ENCODE measurements at places on chromosomes 7 and 10.

GRCh38 chr10:80739963-80740715 is 202.4 kb downstream of the SH2D4B start:
- no peak for DNase-seq

- DNase-seq: peak; percentile 40
Measured at GRCh38 chr10:62681211-62681940, 123.1 kb upstream of the ADO start.

DNA sequence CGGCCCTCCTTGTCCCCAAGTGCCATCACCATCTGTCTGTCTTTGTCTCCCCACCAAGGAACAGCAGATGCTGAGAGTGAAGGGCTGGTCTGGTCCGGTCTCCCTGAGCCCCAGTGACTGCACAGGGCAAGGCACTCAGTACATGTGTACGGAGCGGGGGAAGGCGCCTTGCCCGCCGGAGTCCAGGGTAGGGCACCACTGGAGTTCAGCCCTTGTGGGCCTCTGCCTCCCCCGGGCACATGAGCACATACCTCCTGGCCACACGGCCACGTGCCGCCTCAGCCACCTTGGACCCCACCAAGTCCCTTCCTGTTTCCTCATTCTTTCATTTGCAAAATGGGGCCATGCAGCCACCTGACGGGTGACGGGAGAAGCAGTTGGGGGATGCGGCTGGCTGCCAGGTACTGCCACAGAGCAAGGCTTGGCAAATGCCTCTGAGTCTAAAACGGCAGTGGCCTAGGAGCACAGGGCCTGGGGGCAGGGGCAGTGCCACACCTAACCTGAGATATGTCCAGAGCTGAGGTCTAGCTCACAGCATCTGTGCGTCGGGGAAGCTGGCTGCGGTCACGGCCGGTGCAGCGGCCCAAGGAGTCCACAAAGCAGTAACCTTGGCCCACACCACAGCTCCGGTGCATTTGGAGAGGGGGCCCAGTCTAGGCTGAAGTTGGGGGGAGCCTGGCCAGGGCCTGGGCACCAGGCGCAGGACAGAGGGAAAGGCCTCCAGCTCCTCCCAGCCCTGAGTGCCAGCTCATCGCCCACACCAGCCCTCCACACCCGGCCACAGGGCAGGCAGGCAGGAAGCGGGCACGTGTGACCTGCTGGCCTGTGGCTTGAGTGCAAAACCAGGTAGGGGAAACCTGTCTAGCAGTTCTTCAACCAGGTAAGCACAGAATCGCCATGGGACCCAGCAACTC is 5.2 kb downstream of the ADAP1 start:
- no peak for DNase-seq

GRCh38 chr7:76294344-76295024 is 8.0 kb upstream of the HSPB1 start:
- DNase-seq: no peak

DNA sequence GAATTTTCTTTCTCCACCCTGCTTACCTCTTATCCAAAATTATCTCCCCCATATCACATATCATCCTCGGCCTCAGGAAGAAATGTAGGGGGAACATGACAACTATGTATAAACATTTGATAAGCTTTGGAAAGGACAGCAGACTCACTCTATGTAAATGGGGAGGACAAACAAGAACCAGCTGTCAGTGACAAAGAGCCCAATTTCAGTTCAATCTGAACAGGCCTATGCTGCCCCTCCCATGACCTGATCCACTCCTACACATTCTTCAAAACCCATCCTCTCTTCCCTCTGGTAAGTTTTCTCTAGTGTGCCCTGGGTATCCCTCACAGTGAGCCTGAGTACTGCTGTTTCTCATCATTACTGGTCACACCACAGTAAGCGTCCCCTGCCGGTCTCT is 20.8 kb downstream of the FZD9 start:
- DNase-seq: no peak

DNA sequence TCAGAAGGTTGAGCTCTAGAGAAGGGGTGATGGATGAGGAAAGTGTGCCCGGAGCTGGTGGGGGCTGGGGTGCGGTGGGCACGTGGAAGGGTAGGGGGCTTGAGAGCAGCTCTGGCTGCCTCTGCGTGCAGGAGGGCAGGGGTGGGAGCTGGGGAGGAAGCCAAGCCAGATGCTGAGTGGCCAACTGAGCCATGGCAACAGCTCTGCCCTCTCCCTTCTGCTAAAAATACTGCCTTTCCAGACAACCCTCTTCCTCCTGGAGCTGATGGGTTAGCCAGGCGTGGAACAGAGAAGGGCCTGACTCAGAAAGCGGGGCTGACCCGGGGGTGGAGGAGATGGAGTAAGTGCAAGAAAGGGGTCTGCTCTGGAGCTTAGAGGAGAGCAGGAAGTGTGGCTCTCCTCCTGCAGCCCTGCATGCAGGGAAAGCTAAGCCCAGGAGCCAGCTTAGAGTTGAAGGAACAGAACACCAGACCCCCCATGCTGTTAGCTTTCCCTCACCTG is 114.6 kb upstream of the AGK start:
- DNase-seq: no peak

DNA sequence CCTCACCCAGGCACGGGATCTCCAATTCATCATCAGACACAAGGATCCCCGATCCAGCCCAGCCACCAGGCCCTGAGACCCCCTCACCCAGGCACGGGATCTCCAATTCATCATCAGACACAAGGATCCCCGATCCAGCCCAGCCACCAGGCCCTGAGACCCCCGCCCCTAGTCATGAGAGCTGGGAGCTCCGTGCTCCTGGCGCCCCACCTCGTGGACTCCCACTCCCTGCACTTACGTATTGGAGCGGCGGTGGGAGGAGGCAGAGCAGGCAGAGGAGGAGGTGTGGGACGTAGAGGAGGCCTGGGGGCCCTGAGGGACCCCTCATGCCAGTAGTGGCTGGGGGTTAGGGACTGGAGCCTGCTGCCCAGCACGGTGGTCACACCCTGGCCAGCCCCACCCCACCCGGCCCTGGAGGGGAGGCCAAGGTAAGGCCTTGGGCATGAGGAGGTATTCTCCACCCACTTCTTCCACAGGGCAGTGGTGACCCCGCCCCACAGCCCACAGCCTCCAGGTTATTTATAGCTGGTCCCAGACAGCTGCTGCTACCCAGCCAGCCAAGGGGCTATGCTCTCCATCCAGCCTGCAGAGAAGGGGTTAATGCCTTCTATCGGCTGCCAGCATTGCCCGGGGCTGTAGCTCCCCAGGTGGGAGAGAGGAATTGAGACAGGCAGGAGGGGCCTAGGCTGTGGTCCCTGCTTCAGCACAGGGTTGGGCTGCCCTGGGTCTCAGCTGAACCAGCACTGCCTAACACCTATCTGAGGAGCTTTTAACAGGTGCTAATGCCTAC is 17.6 kb upstream of the CRHR2 start:
- DNase-seq: no peak

- DNase-seq: no peak
Measured at GRCh38 chr7:20330928-20331909, 519 bp downstream of the ITGB8 start.

- DNase-seq: no peak
Measured at GRCh38 chr10:23980094-23980493, 228.8 kb upstream of the KIAA1217 start.

GRCh38 chr7:47932016-47932415 is 16.2 kb downstream of the PKD1L1 start:
- DNase-seq: no peak

DNA sequence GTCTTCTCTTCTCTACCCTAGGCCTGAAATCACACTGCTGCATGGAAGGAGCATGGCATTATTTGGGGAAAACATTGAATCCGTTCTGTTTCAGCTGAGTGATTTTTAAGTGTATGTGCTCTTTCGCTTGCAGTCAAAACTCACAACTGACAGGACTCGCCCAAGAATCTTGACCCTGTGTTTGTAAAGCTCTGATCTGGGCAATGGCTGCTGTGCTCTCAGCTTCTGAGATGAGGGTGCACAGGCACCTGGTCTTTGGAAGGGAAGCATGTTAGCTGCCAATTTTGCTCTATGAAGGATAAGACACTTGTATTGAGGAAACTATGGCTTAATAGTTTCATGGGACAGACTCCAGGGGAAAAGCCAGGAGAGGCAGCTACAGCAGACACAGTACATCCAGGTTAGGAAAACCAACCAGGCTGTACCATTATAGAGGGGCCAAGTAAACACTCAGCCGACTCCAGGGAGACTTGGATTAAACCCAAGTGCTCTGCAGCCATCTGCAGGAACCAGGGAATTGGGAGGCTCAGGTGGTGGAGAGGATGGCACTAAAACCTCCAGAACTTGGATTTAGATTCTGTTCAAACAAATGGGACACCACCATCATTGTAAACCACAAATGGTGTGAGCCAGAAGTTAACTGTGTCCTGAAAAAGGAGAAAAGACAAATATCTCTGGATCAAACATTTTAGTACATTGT is 43.3 kb downstream of the LYZL1 start:
- DNase-seq: no peak

DNA sequence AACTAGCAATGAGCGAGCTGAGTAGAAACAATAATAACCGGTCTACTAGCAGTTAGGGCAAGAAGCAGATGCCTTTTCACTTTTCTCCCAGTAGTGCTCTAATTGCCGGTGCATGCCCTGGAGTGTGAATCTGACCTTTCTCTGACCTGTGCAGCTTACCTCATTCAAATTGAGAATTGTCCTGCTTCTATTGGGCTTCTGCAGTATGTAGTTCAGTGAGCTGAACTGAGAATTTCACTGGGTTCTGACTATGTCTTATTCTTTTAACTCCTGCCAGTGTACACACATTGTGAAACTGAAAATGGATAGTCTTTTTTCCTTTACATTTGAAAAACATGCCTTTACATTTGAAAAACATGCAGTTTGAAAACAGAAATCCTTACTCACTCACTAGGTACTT is 157.9 kb upstream of the GRM3 start:
- no peak for DNase-seq

GRCh38 chr10:102261842-102262241 is 16.5 kb downstream of the GBF1 start:
- DNase-seq: no peak

DNA sequence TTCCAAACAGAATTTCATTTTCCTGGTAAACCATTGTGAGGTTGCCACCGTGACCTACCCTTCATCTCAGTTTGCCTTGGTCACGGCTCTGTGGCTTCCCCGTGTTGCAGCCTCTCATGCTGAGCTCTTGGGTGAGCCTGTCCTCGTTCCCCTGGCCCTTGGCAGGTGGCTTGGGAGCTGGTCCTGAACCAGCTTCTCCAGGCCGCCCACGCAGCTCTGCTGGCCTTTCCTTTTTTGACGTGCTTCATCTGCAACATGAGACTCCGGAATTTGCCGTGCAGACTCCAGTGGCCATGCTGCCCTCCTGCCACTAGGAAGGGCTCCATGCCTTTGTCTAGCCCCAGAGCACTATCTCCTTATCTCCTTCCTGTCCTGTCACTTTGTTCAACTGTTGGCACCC is 93.0 kb upstream of the NPS start:
- no peak for DNase-seq

GRCh38 chr7:28573059-28573553 is 160.8 kb downstream of the CREB5 start:
- DNase-seq: no peak

GRCh38 chr10:89029785-89030437 is 39.3 kb downstream of the FAS start:
- DNase-seq: peak; percentile 58

GRCh38 chr7:99021941-99022560 is 121.9 kb downstream of the SMURF1 start:
- DNase-seq: no peak

GRCh38 chr7:16034353-16034752 is 347.9 kb upstream of the MEOX2 start:
- DNase-seq: no peak

- no peak for DNase-seq
Measured at GRCh38 chr10:29627201-29628132, 7.3 kb downstream of the SVIL start.

GRCh38 chr7:159036916-159037605 is 107.6 kb downstream of the VIPR2 start:
- no peak for DNase-seq

DNA sequence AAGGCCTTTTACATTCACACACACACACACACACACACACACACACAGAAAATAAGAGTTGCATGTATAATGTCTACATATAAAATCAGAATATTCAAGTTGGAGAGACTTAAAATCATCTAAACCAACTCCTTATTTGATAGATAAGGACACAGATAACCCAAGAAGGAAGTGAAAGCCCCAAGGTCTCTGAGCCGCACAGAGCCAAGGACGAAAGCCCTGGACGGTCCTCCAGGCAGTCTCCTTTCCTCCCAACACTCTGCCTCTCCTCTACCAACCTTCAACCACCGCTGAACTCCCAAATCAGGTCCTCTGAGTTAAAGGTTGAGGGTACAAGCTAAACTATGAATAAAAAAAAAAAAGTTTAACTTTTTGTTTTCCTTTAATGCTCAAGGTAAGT is 28.2 kb downstream of the UBE2H start:
- no peak for DNase-seq

DNA sequence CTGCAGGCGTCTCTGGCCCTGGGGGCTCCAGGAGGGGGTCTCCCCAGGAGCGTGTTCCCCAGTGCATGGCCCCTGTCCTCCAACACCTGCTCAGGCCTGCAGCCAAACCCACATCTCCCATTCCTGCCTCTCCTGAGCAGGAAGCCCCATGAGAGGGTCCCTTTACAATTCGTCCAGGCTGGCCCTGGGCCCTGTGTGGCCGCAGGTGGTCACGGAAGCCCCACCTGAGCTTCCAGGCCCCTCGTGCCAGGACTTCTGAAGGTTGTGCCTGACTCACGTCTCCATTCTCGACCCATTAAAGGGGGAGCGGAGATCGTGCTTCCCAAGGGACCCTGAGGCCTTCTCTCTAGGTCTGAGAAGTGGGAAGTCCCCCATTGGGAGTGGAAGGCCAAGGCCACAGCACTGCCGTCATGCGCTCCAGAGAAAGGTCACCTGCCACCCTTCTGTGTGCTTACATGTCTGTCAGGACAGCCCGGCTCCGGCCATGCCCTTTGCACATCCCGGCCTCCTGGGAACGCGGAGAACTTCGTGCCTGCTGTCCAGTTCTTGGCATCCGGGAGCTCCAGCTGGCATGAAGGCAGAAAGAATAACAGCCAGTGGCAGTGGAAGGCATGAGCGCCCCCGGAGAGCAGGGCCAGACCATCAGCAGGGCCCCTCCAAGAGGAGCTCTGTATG is 382.3 kb downstream of the DNAJB6 start:
- DNase-seq: no peak

DNA sequence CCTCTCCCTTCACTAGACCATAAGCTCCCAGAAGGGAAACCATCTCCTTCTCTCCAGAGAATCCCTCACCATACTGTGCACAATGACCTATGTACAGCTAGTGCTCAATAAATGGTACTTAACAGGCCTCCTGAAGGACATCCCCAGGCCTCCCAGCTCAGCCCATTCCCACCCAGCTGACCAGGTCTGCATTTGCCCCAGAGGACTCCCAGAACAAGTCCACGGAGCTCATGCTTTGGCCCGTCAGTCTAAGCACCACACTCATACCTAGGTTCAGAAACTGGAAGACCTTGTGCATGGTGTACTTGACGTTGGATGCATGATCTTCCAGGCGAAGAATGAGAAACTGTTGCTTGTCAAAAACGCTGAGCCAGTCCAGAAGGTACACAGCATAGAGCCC is 81.3 kb downstream of the CHST15 start:
- DNase-seq: no peak

Measured in activated CD4-positive, CD25-positive, alpha-beta regulatory T cell treated with anti-CD3 and anti-CD28 coated beads, Interleukin-2, amount 50 U/mL, for 16 hours (primary cell).